ENCODE measurements at places on chromosomes 2 and 18.

DNA sequence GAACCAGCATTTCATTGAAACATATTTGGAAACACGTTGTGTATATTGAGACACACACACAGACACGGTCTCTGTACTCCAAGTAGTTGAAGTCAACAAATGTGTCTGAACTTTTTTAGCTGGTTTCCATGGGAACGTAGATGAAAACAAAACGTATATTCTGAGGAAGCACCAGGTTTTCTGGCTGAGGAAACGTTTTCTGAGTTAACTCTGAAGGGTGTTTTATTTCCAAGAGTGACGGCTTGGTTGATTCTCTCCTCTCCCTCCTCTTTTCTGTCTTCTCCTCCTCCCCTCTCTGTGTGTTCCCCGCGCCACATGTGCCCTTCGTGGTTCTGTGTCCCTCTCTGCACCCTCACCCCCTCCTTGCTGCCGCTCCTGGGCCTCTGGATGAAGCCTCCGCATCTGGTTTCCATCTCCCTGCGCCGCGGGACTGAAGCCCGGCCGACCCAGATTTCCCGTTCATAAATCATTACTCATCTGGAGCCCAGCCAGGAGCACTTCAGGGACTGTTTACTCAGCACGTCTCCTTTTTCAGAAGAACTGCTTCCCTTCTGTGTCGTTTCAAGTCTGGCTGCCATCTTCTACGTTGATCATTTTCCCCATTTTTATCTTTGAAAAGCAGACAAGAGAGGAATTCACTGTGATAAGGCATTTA is 122.7 kb downstream of the COL6A3 start:
- DNase-seq, result peak; percentile 84

GRCh38 chr18:24490539-24490938 is 30.1 kb downstream of the HRH4 start:
- no peak for DNase-seq

DNA sequence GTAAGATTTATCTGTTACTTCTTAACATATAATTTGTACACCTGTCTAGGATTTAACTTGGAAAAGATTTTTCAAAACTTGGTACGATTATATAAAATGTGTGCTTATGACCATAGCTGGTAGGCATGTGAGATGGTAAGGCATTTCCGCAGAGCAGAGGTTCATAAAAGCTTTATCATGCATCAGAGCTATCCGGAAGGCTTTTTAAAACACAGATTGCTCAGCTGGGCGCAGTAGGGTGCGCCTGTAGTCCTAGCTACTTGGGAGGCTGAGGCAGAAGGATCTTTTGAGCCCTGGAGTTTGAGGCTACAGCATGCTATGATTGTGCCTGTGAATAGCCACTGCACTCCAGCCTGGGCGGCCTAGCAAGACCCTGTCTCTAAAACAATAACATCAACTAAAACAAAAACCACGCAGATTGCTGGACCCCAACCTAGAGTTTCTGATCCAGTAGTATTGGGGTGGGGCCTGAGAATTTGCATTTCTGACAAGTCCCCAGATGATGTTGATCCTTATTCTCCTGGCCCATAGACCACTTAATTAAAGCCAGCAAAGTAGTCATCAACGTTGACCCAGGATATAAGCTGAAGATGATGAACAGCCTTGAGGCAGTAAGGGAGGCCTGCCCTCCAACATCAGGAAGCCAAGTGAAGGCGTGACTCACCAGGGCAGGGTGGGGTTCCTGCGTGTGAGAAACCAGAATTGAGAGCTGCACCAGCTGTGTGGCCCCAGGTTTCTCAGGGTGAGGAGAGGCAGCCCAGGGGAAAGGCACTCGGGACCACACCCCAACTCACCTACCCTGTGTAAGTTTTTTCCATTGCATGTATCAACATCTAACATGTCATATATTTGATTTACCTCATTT is 21.6 kb upstream of the SLC20A1 start:
- no peak for DNase-seq

- no peak for DNase-seq
Measured at GRCh38 chr2:200311139-200311538, 4.6 kb downstream of the SPATS2L start.

DNA sequence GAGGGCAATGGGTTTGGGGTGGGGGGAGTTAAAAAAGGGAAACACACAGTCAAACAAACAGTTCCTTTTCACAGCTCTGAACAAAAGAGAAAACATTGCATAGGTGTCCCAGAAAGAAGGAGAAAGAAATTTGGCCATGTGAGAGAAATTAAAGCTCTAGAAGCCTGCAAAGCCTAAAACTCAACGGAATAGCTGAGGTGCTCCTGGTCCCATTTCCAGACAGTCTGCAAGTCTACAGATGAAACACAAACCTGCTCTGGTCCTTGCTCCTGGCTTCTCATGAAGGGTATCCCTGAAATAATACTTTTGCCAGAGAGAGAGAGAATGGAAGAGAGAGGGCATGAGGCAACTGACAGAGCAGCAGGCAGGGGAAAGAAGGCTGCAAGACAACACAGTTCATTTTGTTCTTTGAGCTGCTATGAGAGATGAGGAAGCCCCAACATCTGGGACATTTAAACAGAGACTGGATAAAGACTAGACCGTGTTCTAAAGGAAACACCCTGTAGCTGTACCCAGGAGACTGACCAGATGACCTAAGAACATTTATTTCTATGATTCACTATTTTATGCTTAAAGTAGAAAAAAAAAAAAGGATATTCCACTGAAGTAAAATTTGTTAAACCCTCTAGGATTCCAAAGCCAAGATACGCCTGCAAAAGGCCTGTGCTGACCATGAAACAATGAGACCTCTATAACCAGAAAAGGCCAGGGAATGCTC is 57.3 kb upstream of the CYP26B1 start:
- DNase-seq, result no peak

- DNase-seq, result no peak
Measured at GRCh38 chr2:225113371-225114015, 71.2 kb upstream of the DOCK10 start.

DNA sequence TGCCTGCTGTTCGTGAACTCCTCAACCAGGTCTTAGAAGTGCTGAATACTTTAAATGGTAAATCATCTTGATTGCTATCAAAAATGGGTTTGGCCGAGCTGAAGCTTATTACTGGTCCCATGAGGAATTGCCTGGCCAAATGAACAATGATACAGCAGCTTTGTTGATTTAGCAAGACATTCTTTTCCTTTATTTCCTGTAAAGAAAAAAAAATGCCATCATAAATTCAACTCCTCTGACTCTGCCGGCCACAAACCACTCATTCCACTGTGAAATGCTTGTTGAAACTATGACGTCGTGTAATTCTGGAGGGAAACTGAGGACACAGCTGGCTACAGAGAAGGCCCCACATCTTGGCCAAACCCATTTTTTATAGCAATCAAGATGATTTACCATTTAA is 74.2 kb upstream of the ID2 start:
- no peak for DNase-seq

DNA sequence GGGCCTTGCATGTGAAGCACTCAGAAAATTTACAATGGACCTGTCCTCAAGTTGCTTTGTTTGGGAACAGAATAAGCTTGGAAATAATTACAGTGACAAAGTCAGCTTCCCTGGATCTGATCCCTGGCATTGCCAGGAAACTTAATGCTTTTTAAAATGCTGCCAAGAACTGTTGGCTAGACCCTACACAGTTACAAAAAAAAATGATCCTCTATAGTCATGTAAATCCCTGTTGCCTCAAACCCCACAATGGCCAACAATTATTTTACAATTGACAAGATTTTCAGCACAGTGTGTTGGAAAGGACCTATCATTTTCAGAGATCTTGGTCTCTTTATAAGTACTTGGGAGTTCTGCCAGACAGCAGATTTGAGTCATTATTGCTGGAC is 470.4 kb upstream of the ACVR2A start:
- no peak for DNase-seq

DNA sequence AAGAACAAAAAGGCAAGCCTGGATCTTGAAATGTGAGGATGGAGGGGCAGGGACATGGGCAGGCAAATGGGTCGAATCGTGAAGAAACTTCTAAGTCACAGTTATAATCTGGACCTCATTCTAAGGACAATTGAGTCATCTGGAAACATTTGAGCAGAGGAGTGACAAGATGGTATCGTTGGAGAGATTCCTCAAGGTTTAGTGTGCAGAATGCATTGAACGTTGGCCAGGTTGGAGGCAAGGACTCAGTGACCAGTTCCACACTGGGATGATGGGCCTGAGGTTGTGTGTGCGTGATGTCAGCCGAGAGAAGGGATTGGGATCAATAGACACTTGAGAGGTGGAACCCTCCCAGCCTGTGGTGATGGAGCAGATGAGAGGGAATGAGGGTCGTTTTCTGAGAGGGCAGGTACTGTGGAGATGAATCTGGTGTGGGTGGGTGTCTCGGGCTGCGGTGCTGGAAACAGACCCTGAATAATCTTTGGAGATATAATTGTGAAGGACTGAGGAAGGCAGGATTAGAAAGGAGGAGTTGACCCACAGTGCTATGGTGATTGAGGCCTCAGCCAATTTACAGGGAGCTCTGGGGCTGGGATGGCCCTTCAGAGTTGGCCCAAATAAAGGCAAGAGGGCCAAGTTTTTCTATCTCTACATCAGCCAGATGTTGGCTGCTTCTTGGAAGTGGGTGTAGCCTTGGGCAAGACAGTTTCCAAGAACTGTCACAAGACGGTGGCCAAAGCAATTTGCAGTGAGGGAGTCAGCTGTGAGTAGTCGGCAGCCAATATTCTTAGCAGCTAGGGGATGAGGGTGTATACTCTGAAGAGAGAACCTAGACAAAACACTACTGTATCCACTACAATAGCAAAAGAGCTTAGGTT is 5.8 kb upstream of the ZNF532 start:
- DNase-seq, result no peak

DNA sequence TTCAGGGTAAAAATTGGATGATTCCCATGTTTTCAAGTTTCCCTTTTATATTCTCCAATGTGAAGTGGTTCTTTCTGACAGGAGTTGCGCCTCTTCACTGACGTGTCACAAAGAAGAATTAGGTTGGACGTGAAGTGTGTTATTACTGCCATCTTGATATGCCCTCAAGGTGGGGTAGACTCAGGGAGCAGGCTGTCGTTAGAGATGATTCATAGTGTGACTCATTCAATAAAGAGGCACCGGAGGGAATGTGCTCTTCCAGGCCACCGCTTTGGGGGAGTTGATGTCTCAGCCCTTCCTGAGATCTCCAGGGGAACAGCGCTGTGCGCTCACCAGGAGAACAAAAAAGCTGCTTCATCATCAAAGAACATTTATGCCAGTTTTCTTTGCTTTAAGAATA is 3.6 kb upstream of the DGKD start:
- DNase-seq, result peak; percentile 69

DNA sequence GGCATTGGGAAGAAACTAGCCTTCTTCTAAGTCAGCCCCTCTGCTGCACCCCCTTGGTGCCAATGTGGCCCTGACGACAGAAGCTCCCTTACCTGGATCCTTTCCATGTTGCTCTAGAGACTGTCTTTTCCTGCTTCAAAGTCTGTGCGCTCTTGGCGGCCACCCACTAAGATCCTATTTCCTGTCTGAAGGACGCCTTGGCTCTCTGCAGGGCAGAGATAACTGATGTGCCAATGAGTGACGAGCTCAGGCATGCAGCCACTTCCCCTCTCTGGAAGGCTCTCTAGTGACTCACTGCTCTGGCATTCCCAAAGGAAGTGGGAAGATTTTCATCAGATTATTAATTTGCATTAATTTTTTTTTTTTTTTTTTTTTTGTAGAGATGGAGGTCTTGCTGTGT is 273.5 kb downstream of the CDH20 start:
- DNase-seq, result no peak

DNA sequence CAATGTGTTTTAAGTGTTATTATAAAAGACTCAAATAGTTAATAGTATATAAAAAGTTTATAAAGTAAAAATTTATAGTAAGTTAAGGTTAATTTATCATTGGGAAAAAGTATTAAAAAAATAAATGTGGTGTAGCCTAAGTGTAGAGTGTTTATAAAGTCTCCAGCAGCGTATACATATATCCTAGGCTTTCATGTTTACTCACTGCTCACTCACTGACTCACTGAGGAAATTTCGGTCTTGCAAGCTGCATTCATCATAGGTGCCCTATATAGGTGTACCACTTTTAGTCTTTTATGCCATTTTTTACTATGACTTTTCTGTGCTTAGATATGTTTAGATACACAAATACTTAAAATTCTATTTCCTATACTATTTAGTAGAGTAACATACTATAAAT is 866.0 kb downstream of the CBLN2 start:
- DNase-seq, result no peak

GRCh38 chr2:218508299-218508698 is 59.9 kb downstream of the USP37 start:
- DNase-seq, result no peak

DNA sequence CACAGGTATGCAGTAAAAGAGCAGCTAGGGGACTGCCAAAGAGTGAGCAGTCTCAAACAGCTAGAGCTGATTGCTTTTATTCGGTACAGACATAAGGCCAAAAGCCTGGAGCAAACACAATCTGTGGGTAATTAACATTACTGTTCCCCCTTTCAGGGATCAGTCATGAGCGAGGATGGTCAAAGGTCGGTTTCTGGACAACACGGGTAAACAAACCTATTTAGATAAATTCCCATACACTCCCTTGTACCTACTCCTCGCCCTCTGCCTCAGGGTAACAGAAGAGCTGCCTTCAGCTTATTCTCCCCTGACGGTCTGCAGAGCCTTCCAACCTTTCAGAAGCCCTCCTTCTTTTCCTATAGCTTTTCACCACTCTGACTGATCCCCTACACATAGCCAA is 586.0 kb downstream of the SUCLG1 start:
- DNase-seq, result no peak

- DNase-seq, result no peak
Measured at GRCh38 chr2:120670771-120671480, 64.7 kb upstream of the GLI2 start.

All from NCI-H1436 (cell line).